ENCODE measurements at places on chromosomes 7 and 10.

DNA sequence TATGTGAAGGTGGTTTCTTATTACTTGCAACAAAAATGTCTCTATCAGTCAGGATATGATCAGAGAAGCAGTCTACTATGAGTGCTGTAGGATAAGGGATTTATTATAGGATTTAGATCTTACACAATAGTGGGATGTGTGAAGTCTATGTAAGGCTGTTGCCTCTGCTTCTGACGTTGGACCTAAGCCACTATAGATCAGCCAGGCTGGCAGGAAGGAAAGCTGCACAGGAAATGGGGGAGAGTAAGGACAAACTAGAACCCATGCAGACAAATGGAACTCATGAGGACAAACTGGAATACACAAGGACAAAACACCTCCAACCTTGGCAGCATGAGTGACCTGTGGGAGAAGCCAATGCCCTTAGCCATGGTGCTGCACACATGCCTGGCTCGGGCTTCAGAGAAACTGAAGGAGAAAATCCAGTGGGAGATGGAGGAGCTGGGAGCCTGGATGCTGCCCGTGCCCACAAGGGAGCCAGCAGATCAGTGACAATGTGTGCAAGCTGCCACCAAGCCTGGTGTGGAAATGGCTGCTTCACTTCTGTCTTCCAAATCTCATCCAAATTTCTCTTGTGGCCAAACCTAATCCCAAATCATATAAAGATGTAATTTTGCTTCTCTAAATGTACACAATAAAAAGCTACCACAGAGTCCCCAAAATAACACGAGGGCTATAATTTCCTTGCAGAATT is 147.0 kb upstream of the PCGF5 start:
- DNase-seq, result no peak

- DNase-seq, result no peak
Measured at GRCh38 chr7:107957436-107957835, 45.5 kb downstream of the LAMB1 start.

GRCh38 chr7:156735851-156736250 is 95.3 kb downstream of the RNF32 start:
- no peak for DNase-seq

DNA sequence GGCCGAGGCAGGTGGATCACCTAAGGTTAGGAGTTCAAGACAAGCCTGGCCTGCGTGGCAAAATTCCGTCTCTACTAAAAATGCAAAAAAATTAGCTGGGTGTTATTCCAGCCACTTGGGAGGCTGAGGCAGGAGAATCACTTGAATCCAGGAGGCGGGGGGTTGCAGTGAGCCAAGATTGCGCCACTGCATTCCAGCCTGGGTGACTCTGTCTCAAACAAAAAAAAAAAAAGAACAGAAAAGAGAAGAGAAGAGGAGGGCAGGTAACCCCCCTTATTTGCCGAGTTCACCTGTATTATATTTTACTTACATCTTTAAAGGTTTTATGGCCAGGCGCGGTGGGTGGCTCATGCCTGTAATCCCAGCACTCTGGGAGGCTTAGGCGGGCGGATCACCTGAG is 91.7 kb downstream of the RNF216 start:
- DNase-seq, result no peak

- no peak for DNase-seq
Measured at GRCh38 chr10:35577926-35578617, 27.1 kb upstream of the GJD4 start.

DNA sequence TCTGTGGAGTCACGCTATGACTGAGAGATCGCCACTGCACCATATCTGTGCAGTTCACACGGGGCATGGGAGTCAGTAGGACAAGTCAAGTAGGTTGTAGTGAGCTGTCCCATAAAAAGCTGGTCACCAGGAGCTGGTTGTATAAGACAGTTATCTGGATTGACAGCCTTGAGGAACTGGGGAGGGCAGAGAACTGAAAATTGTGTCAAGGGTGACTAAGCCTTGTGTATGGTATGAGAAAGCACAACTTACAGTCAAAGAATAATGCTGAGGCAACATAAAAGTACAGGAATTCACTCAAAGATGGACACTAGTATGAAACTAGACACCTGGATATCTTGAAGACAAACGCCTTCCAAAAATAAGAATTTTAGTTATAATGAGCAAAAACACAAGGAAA is 564.9 kb downstream of the POM121L12 start:
- no peak for DNase-seq

DNA sequence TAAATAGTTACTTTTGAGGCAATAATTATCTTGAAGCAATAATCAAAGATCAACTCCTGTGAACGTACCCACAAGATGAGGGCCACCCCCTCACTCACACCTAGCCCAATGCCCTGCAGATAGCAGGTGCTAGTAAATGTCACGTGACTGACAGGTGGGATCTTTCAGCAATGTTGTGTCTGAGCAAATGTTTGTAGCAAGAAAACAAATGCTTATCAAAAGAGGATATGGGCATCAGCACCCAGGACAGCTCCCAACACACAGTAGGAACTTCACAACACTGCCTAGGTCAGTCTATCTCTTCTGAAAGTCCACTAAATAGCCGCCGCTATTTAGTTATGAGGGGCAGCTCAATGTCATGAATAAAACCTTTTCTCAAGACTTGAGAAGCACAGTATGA is 120.8 kb upstream of the PDLIM1 start:
- DNase-seq, result no peak

DNA sequence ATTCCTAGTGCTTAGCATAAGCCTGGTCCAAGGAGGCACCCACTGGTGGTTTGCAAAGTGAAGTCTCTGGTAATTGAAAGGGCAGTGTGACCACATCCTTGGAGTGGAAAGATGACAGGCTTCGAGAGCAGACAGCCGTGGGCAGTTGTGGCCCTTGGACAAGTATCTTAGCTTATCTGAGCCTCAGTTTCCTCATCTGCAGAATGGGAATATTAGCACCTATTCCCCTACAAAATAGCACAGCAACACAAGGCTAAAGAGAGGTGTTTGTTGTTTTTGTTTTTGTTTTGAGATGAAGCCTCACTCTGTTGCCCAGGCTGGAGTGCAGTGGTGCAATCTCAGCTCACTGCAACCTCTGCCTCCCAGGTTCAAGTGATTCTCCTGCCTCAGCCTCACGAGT is 29.3 kb downstream of the MYL10 start:
- no peak for DNase-seq

DNA sequence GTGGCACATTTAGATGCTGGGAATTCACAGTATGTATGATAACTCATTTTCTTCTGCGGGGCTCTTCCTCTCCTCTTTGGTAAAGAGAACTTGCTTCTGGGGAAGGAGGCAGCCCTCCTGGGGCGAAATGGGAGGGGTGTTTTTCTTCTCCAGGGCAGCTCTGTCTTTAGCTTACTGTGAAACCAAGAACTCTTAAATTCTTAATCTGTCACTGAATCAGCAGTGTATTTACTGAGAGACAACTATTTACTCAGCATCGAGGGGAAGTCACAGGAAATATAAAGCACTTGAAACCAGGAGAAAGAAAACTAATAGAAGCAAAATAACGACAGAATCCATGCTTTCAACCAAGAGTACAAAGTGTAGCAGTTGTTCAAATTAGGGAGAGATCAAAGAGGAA is 158.2 kb upstream of the AGK start:
- DNase-seq, result no peak

- no peak for DNase-seq
Measured at GRCh38 chr7:67344481-67345193, 348.0 kb downstream of the TYW1 start.

DNA sequence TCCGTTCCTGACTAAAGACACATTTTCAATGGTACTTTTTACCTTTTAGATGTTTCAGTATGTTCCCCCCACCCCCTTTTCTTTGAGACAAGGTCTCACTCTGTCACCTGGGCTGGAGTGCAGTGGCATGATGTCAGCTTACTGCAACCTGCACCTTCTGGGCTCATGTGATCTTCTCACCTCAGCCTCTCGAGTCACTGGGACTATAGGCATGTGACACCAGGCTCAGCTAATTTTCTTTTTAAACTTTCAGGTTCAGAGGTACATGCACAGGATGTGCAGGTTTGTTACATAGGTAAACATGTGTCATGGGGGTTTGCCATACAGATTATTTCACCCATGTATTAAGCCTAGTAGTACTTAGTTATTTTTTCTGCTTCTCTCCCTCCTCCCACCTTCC is 99.3 kb upstream of the RPA3 start:
- no peak for DNase-seq

- no peak for DNase-seq
Measured at GRCh38 chr10:102420181-102420713, 389 bp upstream of the FBXL15 start.

Measured in activated T-cell treated with anti-CD3 and anti-CD28 coated beads, Interleukin-2, amount 50 U/mL, for 72 hours (primary cell).